ENCODE measurements at places on chromosomes 3 and 15. TPM values are rescaled to one million over a fixed set of nuclear protein-coding genes. Genes with fewer than 3 reads are reported as not detected.

DNA sequence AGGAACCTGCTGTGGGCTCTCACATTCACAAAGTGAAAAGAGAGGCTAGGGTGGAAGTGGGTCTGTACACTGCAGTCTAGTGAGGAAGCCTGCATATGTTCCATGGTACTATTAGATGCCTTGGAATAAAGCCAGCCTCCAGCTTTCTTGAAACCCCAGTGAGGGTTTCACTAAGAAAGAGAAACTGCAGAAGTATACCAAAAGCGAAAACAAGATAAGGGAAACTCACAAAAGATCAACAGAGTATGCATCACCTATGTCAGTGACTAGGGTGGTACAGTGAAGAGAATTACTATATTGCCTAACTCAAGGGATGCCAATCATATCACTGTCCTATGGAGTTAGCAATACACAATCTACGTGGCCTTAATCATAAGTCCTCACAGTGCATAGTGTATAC is 212.5 kb upstream of the GADL1 start:
- no peak for DNase-seq

DNA sequence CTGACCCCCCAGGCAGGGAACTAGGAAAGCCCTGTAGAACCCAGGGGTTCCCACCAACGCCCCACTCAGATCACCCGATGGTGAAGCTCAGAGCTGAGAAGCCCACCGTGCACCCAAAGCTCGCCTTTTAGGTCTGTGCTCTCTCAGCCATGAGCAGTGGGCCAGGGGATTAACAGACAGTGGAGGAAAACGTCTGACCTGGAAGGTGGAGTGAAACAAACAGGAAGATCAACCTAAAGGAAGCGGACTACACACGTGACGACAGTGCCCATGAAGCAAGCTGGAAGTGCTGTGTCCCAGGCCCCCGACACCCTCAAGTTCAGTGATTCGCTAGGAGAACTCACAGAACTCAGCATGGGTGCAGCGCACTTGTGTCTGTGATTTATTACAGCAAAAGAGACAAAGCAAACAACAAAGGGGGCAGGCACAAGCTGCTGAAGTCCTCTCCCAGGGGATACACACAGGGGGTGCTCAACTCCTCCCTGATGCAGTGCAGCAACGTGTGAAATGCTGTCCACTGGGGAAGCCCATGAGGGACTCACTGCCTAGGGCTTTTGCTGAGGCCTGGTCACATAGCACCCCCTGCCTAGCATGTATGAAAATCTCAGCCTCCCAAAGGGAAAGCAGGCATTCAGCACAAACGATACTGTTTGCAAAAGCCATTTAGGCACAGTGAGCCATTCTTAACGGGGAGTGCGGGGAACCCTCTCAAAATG is 43.5 kb downstream of the CFAP92 start:
- DNase-seq = peak; percentile 14

TEX9 gene
- not detected for total RNA-seq

RYK gene
- 128 TPM for total RNA-seq

GRCh38 chr3:54125300-54125699 is 2.9 kb downstream of the CACNA2D3 start:
- no peak for DNase-seq

DNA sequence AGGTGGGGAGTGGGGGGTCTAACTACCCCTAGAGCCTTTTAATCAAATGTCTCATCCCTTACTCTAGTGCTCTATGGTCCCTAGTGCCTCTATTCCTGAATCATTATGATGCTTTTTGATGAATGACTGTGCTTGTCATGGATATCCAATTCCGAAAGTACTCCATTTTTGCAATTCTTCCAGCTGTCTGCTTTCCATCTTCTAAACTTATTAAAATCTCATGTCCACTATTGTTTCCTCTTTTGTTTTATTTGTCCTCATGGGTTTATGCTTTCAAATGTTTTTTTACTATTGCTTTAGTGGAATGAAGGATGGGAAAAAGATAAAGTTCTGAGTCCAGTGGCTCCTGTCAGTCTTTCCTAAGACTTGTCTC is 77.2 kb upstream of the KCNMB2 start:
- DNase-seq = no peak

GRCh38 chr15:29435811-29436210 is 166.2 kb upstream of the NSMCE3 start:
- DNase-seq = no peak

DNA sequence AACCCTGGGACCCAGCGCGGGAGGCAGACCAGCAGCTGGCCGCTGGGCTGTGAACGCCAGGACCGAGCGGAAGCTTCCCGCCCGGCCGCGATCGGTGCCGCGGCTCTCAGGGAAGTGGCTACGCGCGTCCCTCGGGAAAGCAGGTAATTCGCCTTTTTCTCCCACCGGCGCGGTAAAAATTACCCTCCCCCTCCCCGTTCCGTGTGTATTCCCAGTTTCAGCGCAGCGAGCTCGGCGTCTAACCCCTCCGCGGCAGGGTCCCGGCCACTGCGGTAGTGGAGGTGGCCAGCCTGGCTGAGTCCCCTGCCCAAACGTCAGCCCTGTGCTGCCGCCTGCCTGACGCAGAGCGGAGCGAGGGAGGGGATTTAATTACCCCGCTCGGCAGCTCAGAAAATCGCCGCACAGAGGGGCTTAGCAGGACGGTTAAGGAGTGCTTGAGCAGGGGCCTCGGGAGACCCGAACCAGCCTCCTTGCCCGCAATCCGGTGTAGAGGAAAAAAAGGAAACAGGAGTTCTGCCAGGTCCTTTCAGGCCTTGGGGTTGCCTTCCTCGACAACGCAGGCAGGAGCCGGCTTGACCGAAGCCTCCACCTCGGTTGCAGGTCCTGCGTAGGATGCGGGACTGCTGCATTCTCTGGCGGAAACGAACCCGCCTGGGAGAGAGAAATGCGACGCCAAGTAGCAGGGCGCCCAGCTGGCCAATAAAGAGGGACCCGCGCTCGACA is 2.9 kb downstream of the GATA2 start:
- DNase-seq = peak; percentile 37

All from MG63 (cell line).